Right kidney (tissue), 9 donors: ENCODE measurements at places on chromosomes 2 and 18.

DNA sequence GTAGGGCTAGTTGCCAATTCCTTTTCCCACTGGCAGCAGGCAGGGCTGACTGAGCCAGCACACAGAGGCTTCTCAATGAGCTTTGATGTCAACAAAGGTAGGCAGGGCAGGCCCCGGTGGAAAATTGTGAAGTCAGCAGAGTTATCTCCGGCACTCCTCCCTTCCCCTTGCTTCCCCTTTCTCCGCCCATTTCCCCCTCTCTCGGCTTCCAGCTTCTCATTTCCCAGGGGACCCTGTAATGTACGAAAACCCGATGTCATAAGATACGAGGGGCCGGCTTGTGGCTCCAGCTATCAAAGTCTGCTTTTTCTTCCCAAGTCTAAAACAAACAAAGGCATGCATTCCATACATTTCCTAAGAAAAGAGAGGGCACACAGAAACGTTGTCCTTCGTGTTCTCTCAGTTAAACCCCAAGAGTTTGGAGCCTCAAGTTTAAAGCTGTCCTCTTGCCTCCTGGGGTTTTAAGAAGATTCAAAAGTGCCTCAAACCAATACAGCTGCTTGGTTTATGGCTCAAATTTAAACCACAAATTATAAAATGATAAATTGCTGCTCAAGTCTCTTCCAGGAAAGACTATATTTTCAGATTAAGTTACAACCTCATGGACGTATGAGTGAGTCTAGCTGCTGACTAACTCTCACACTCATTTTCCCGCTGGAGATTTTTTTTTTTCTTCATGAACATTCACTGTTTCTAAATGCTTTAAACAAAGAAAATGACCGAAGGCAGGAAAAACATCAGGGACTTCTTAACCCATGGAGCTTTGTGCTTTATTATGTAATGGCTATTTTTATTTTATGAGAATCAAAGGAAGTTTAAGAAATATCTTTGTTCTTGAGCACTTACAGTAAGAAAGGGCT lies 27.2 kb upstream of the EML4 start:
- DNase-seq, result peak; percentile 85

DNA sequence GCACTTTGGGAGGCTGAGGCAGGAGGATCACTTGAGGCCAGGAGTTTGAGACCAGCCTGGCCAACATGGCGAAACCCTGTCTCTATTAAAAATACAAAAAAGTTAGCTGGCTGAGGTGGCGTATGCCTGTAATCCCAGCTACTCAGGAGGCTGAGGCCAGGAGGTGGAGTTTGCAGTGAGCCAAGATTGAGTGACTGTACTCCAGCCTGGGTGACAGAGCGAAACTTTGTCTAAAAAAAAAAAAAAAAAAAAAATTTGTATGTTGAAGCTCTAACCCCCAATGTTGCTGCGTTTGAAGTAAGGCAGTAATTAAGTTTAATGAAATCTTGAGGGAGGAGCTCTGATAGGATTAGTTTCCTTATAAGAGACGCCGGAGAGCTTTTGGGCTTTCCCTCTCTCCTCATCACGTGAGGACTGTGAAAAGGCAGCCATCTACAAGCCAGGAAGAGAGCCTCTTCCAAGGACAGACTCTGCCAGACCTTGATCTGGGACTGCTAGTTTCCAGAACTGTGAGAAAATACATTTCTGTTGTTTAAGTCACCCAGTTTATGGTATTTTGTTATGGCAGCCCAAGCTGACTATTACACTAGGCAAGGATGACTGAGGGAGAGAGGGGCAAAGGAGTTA lies 11.5 kb upstream of the PNPT1 start:
- no peak for DNase-seq

DNA sequence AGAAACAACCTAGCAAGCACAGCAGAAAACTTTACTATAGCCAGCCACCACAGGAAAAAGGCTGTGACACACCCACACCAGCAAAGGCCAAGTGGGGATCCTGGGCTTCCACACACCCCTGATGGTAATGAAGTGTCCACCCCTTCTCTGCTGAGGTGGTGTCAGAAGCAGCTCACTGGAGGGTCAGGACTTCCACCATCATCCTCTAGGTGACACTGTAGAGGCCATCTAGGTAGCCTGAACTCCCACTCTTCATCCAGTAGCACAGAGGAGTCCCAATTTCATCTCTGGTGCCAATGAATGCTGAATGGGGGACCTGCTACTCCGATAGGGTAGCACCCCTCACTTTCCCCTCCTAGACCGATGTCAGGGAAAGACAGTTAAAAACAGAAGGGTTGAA lies 1544.4 kb downstream of the LRP1B start:
- DNase-seq, result no peak

DNA sequence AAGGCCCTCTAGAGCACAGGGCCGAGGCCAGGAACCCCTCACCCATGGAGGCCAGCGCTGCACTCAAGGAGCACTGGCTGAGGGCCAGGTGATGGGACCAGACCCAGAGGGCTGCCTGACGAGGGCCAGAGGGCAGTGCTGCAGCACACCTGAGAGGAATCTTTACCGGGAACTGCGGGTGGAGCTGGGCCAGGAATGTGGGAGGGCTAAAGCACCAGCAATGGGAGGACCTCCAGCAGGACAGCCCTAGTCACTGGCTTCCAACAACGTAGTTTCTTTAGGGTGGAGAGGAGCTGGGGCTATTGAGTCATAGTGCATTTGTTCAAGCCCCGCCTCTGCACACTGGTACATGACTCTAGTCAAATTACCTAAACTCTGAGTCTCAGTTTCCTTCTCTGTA lies 143.4 kb downstream of the TMEM17 start:
- DNase-seq, result no peak

DNA sequence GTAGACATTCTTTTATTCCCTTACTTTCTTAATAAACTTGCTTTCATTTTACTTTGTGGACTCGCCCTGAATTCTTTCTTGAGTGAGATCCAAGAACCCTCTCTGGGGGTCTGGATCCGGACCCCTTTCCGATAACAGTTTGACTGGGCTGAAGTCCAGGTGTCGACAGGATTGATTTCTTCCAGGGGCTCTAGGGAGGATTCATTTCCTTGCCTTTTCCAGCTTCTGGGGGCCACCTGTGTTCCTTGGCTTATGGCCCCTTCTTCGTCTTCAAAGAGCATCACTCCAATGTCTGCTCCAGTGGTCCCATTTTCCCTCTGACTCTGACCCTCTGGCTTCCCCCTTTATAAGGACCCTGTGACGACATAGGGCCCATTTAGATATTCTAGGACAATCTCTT lies 67.5 kb downstream of the COPS8 start:
- DNase-seq, result no peak

- no peak for DNase-seq
Measured at GRCh38 chr18:45617284-45617683, 2.0 kb downstream of the SLC14A2 start.

- DNase-seq, result no peak
Measured at GRCh38 chr18:49223837-49224529, 236.5 kb downstream of the DYM start.

DNA sequence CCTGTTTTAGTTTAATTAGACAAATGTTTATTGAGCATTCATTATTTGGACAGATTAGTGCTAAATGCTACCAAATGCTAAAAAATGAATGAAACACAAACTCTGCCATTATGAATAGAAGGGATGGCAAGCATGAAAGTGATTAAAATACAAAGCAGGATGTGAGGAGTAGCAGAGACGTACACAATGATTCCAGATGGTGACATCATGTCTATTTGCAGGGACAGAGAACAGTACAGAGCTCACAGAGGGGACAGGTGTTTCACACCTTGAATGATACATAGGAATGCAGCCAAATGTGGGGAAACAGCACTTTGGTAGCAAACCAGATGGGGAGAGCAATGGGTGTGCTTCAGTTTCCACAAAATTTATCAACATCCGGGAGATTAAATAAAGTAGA lies 76.3 kb downstream of the CD226 start:
- DNase-seq, result no peak

DNA sequence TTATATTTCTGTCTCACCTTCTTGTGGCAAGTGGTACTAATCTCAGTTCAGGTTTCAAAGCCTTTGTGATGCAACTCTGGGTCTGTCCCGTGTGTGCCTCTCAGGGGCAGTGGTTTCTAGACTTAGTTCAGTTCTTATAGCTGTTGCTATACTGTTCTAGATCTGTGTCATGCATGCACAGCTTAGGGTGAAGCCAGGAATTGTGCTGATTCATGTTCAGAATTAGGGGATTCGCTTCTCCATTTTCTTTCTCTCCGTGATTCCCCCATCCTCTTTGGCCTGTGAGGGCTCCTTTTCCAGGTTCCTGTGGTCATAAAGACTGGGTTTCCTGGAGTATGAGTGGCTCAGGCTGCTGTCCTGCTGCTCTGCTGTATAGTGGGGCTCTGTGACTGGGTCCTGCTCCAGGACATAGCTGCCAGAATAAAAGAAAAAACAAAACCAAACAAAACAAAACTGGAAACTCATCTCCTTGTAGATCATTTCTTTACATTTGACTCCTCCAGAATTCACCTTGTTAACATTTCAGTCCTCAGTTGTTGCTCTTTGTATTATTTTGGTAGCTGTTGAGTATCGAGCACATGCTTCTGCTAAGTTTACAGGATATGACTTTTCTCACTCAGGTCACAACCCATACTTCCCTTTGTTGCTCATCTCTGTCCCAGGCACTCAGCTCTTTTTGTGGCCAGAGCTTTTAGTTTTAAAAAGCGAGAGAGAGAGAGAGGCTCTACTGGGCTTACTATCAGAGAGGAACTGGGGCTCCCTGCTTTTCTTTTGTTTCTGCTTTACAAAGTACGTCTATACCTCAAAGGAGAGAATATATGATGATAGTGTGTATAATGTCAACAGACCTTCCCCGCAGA lies 34.2 kb downstream of the CERS6 start:
- DNase-seq, result no peak

- DNase-seq, result no peak
Measured at GRCh38 chr2:178233428-178233827, 39.1 kb downstream of the OSBPL6 start.

- DNase-seq, result no peak
Measured at GRCh38 chr2:21454839-21455238, 331.1 kb downstream of the TDRD15 start.

GRCh38 chr18:8175501-8176061 lies 433.7 kb upstream of the RAB12 start:
- no peak for DNase-seq

- DNase-seq, result no peak
Measured at GRCh38 chr2:153584244-153584643, 105.7 kb upstream of the RPRM start.

DNA sequence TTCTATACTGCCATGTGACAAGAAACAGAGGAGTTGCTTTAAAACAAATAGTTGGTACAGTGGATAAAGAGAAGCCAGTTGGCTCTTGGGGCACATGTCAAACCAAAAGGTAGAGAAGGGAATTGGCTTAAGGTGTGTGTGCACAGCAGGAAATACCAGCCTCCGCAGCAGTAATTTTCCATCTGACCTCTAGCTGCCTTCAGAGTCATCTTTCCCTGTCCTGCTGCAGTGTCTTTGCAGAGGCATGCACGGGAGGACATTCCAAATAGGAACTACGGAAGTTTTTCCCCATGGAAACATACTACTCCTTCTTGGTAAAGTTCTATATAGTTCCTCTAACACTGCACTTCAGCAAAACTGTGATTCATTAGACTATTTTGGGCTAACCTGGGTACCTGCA lies 99.5 kb downstream of the RAB3GAP1 start:
- no peak for DNase-seq

DNA sequence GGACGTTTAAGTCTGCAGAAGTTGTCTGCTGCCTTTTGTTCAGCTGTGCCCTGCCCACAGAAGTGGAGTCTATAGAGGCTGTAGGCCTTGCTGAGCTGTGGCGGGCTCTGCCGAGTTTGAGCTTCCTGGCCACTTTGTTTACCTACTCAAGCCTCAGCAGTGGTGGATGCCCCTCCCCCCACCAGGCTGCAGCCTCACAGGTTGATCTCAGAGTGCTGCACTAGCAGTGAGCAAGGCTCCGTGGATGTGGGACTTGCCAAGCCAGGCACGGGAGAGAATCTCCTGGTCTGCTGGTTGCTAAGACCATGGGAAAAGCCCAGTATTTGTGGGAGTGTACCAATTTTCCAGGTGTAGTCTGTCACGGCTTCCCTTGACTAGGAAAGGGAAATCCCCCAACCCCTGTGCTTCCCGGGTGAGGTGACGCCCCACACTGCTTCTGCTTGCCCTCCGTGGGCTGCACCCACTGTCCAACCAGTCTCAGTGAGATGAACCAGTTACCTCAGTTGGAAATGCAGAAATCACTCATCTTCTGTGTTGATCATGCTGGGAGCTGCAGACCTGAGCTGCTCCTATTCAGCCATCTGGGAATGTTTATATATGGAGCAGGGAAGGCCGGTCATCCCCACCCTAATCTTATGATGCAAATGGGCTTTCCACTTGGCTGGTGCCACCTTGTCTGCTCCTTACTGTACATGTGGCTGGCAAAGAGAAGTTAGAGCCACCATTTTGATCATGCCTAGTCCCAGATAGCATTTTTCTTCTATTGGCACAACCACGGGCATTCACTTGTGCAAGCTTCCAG lies 156.9 kb upstream of the ITGA6 start:
- DNase-seq, result peak; percentile 30

DNA sequence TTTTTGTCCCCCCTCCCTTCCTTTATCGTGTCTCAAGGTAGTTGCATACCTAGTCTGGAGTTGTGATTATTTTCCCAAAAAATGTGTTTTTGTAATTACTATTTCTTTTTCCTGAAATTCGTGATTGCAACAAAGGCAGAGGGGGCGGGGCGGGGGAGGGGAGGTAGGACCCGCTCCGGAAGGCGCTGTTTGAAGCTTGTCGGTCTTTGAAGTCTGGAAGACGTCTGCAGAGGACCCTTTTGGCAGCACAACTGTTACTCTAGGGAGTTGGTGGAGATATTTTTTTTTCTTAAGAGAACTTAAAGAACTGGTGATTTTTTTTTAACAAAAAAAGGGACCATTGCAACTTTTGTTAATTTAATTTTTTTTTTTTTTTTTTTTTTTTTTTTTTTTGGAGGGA lies 2.1 kb downstream of the SOX11 start:
- DNase-seq, result peak; percentile 57

DNA sequence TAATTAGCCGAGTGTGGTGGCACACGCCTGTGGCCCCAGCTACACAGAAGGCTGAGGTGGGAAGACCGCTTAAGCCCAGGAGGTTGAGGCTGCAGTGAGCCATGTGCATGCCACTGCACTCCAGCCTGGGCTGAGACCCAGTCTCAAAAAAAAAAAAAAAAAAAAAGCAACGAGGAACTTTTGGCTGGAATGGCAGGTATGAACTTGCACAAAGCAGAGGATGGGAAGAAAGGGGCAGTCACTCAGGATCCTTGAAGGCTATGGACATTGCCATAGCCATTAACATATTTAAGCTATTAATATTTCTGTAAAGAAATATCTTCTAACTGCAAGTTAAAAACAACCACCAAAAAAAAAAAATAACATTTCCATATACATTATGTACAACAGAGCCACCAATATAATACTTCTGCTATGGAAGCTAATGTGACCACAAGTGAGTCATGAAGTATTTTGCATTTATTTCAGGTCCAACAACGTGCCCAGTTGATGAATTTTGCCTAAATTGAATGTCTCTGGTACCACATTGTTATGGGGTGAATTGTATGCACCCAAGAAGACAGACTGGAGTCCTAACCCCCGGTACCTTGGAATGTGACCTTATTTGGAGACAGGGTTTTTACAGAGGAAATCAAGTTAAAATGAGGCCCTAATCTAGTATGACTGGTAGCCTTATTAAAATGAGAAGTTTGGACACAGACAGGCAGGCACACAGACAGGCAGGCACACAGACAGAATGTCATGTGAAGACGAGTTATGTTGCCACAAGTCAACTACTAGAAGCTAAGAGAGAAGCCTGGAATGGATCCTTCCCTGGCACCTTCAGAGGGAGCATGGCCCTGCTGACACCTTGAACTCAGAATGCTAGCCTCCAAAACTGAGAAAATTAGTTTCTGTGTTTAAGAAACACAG lies 102.8 kb downstream of the RBMS1 start:
- DNase-seq, result no peak
